Stimulated activated CD4-positive, alpha-beta T cell treated with anti-CD3 and anti-CD28 coated beads, TNF-alpha, amount 100 ng/mL, for 4 hours (primary cell): ENCODE measurements at places on chromosomes 16 and 17.

- no peak for DNase-seq
Observed at GRCh38 chr17:29383686-29384085, 6.5 kb upstream of the TAOK1 start.

DNA sequence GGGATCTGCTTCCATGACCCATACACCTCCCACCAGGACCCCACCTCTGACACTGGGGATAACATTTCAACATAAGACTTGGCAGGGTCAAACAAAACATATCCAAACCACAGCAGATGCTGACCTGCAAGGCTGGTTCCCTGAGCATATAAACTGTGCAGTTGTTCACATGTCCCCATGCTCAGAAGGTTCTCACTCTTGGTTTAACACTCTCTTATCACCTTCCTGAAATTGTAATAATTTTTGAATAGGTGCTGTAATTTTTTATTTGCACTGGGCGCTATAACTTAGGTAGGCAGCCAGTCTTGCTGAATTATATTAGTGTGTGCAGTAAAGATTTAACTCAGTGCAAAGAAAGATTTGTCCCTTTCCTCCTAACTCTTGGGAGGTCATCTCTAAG is 824.8 kb upstream of the SOX9 start:
- no peak for DNase-seq

DNA sequence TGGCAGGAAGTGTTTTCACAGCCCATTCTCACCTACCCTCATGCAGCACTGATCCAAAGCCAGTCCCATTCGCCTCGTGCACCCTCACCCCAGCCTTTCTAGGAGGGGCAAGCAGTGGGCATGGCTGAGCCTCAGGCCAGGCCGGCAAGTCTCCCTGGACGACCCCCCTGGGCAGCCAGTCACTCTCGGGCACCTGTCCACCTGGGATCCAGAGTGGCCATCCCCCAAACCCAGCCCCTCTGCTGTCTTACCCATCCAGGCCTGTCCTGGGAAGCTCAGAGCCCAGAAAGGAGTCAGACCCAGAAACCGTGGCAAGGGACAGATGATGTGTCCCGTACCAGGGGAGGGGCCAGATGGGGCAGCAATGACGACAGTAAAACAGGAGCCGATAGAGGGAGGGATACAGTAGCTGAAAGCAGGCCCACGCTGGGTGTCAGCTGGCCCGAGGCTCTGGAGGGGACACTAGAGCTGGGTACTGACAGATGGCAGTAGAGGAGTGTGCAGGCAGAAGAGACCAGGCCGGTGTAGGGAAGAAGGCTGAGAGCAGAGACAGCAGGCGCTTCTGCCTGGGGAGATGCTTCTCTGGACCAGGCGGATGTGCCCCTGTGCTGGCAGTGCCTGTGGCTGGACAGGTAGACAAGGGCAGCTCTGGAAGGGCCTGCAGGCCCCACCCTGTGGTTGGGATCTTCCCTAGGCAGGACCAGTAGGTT is 5.8 kb downstream of the CMTM3 start:
- no peak for DNase-seq

GRCh38 chr16:3235856-3236669 is 1.1 kb upstream of the ZNF200 start:
- no peak for DNase-seq

GRCh38 chr16:8646326-8647053 is 25.0 kb downstream of the METTL22 start:
- DNase-seq = no peak

- no peak for DNase-seq
Observed at GRCh38 chr16:35747658-35748455, 2288.4 kb downstream of the TP53TG3F start.

GRCh38 chr17:35708149-35708548 is 23.3 kb upstream of the RASL10B start:
- DNase-seq = no peak

DNA sequence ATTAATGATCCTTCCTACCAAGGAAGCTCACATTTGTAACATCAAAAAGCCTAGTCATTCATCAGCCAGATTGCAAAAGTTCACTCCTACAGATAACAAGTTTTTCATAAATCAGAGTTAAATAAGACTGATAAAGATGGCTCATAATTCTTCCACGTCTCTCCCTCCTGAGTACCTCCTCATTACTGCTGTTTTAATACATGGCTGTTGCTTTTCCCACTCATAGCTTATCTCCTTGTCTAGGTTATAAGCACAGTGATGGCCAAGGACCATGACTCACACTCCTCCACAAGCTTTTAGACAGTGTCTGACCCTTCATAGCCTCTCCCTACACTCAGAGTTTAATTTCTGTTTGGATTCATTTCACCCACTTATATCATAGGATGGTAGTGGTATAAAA is 100.9 kb upstream of the MON1B start:
- DNase-seq = no peak

DNA sequence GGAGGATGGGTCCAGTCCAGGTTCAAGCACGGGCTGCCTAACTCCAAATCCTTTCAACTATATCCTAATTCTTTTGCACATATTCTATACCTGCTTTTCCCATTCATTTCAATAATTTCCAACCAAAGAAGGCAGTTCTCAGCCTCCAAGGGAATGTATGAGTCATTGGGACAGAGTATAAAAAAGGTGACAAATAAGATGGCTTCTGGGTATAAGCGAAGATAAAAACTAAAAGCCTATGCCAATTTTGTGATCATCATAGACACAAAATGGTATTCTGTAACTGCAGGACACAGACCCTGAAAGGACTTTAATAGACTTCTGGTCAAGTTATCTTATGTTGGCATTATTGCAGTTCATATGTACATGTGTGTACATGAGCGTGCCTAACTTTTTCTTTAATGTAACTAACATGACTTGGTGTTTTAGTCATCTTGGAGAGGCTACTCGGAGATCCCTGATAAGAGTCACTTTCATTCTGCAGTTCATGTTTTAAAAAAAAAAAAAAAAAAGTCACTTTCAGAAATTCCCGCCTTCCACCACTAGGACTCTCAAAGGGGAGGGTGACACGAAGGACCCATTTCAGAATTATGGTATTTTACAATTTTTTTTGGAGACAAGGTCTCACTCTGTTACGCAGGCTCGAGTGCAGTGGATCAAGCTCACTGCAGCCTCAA is 17.3 kb downstream of the COG1 start:
- DNase-seq = no peak

DNA sequence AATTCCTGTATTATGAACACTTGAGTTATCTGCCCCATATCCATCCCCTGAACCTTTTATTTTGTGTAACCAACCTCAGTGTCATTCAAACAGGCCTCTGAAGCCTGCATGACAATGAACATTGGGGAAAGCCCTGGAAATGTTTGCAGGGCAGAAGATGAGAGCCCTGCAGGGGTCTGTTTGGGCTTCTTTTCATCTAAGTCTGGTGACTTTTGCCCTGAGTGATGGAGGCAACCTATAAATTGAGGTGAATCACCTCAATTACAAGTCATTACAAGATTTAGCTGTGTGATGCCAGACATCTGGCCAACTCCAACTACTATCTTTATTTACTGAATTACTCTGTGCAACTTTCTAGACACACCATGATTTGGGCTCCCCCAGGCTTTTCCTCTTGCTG is 189.2 kb downstream of the MAF start:
- DNase-seq = no peak

DNA sequence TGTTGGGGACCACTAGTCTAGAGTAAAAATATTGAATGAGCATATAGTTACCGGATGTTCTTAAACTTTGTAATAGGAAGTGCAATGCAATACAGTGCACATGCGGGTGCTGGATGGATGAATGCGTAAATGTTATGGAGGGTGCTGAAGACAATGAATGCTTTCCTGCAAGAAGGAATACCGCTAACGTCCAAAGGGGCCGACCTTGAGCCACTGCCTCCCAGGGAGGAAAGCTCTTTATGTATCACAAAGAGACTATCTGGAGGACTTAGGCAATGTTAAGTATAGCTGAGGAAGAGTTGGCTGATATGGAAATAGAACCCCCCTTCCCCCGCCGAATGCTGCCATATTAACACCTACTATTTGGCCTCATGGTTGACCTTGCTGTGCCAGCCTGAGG is 27.5 kb upstream of the SHCBP1 start:
- no peak for DNase-seq

GRCh38 chr16:78292844-78293380 is 193.5 kb downstream of the WWOX start:
- DNase-seq = no peak
